ENCODE measurements at places on chromosomes 5 and 9.
A peak's percentile ranks its signal among the peaks of the same experiment; 100 is the strongest.

GRCh38 chr9:36063804-36064447 lies 27.2 kb downstream of the RECK start:
- peak; percentile 72 for DNase-seq

GRCh38 chr9:132042324-132042723 lies 37.3 kb downstream of the MED27 start:
- peak; percentile 99 for DNase-seq

- peak; percentile 50 for DNase-seq
Measured at GRCh38 chr9:77793849-77794248, 145.7 kb upstream of the GNA14 start.

DNA sequence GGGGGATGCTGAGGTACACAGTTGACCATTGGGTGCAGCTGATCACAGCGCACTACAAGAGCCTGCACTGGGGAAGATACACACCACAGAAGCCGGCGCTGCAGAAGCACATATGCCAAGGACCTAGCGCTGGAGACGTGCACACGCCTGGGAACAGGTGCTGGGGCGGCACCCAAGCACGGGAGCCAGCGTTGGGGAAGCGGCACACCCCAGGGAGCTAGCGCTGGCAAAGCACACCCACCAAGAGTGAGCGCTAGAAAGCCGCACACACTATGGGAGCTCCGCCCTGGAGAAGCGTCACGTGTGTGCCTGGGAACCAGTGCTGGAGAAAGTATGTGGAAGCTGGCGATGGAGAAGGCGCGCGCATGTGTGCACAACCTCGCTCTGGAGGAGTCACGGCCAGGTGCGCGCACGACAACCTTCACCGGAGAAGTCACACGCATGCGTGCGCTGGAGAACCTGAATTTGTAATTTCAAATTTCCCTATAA lies 4.5 kb downstream of the FANCC start:
- DNase-seq: peak; percentile 60

- DNase-seq: no peak
Measured at GRCh38 chr5:6551955-6552313, 80.9 kb downstream of the NSUN2 start.

All from fibroblast of skin of back (primary cell).